ENCODE measurements at places on chromosomes 11 and 22. TPM values are rescaled to one million over a fixed set of nuclear protein-coding genes. Genes with fewer than 3 reads are reported as not detected.

- DNase-seq, result no peak
Measured at GRCh38 chr11:18495271-18495670, 31.5 kb downstream of the TSG101 start.

GRCh38 chr22:37525073-37525745 lies 6.0 kb upstream of the CARD10 start:
- DNase-seq, result no peak

DNA sequence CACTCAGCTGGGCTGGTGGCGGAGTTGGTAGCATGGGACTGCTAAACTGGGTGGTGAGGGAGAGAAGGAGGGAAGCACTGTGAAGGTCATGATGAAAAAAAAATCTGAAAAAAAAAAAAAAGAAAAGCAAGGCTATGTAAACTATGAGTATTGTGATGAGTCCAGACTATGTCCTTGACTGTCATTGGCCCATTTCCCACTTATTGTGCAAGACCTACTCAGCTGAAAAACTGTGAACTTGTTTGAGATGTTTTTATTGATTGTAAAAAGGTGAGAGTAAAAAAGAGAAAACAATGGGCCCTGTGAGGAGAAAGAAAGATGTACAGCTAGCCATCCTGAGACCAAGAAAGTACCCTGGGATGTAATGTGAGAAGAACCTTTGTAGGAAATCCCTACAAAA lies 798.4 kb upstream of the TENM4 start:
- DNase-seq, result no peak

DNA sequence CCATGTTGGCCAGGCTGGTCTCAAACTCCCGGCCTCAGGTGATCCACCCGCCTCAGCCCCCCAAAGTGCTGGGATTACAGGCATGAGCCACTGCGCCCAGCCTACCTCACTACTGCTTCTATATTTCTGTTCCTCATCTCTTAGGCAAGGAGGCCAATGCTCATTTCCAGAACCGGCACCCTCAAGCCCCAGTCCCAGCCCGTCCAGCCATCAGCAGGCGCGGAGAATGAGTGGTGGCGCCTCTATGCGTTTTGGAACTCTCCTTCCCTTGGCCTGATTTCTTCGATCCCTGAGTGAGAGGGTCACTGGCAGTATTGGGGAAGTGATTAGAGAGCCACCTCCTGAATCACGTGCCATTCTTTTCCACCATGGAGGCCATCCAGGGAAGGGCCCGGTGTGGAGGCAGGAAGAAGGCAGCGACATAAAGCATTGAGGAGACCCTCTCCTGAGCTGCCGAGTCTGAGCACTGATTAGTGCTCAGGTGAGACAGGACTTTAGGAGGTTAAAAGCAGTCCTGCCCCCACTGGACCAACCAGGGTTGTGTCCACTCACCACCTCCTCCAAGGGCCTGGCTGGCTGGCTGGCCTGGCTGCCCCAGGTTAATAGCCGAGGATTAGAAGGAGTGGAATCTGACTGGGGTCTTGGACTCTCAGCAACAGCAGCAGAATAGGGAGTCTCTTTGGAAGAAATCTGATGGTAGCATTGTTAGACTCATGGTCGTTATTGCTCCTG lies 8.7 kb downstream of the GRIK4 start:
- DNase-seq, result peak; percentile 50

DNA sequence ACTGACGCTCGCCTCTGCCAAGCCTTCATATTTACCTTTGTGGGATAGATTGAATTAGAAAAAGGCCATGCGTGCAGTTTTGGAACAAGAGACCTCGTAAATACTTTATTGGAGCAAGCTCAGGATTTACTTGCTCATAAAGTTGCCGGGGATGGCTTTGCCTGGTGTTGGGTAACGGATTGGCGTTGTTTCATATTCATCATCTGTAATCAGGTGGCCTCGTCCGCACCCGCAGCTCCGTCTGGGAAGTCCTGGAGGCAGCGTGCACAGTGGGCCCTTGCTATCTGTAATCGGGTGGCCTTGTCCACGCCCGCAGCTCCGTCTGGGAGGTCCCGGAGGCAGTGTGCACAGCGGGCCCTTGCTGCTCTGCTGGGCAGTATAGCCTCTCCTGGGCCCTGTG lies 1209.3 kb downstream of the BRD1 start:
- no peak for DNase-seq

DNA sequence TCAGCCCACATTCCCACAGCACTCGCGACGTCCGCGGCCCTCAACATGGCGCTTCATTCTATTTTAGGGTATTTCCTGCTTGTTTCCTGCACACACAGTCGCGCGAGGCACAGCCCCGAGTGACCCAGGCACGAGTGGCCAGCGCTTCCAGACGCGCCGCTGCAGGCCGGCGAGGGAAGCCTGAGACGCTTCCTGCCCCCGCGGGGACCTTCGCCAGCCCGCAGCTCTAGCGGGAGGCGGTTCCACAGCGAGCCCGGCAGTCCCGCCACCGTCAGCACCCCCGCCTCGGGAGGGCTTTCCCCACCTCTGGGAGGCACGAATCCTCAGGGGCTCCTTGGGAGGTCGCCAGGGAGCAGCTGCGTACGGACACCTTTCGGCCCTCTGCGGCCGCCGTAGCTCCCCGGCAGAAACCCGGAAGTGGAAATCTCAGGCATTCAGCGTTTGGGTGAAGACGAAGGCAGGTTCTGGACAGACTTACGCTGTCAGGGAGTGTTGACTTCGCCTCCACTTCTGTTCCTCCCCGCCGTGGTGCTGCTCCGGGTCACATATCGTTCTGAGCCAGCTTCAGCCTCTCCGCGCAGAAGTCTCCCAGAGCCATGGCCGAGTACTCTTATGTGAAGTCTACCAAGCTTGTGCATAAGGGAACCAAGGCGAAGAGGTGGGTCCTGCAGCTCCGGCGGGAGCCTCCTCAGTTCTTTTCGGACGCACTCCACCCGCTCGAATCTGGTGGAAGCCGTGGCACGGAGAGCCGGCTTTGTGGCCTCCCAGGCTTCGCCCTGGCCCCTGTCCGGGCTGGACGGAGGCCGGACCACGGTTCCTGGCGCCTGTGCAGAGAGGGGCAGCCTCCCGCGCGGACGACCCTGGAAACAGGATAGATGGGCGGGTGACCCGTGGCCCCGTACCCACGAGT lies 2925.9 kb upstream of the OR11H1 start:
- peak; percentile 63 for DNase-seq

- DNase-seq, result no peak
Measured at GRCh38 chr11:102518296-102519094, 12.1 kb downstream of the MMP7 start.

DNA sequence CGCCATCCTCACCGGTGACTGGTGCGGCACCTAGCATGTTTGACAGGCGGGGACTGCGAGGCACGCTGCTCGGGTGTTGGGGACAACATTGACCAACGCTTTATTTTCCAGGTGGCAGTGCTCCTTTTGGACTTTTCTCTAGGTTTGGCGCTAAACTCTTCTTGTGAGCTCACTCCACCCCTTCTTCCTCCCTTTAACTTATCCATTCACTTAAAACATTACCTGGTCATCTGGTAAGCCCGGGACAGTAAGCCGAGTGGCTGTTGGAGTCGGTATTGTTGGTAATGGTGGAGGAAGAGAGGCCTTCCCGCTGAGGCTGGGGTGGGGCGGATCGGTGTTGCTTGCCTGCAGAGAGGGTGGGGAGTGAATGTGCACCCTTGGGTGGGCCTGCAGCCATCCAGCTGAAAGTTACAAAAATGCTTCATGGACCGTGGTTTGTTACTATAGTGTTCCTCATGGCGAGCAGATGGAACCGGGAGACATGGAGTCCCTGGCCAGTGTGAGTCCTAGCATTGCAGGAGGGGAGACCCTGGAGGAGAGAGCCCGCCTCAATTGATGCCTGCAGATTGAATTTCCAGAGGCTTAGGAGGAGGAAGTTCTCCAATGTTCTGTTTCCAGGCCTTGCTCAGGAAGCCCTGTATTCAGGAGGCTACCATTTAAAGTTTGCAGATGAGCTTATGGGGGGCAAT lies 1.1 kb downstream of the NEAT1 start:
- DNase-seq, result peak; percentile 60

- no peak for DNase-seq
Measured at GRCh38 chr11:125407046-125407445, 89.0 kb downstream of the FEZ1 start.

- DNase-seq, result no peak
Measured at GRCh38 chr11:93604008-93604660, 57.3 kb upstream of the CEP295 start.

DNA sequence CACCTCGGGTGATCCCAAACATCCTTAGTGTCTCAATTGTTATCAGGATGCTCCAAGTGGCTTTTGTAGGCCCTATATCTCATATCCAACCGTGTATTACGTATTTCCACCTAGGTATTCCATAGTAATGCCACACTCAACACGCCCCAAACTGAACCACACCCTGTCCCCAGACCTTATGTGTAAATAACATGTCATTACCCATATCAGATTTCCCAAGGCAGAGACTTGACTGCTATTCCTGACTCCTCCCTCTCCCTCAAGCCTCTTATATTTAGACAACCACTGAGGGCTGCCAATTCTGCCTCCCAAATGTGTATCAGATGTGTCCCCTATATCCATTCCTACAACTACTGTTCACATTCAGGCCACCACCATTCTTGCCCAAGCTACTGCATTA lies 132.8 kb upstream of the NCAM1 start:
- DNase-seq, result no peak

DNA sequence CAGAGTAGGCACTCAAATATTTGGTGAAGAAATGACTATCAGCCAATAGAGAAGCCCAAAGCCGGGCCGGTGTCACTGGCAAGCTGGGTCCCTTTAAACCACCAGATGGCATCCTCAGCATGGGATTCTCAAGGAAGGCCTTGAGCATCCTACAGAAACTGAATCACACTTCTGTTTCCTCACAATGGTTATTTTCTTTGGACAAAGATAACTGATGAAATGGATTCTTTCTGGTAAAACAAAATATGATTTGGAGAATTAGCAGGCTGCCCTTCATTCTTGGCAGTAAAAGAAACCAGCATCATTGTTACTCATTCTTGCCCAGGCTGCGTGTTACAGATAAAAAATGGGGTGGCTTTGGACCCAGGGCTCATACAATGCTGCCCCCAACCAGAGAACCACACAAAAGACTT lies 30.3 kb upstream of the ASPHD2 start:
- DNase-seq, result peak; percentile 66

GRCh38 chr11:6095798-6096197 lies 11.7 kb upstream of the OR56B4 start:
- DNase-seq, result no peak

DNA sequence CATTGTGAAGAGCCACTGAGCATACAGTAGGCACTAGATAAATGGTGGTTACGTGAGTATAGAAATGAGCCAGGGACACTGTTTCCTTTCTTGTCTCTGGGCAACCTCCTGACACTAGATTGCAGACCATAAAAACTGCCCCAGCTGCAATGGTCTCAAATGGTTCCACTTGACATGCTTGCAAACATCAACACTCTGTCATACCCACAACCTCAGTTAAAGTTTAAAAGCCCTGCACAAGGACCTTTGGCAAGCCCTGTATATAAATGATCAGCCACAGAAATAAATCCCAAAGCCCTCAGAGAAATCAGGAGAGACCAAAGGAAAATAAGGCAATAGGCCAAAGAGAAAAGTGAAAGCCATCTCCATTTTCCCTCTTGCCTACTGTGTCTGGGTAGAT lies 20.7 kb downstream of the PLEKHA7 start:
- DNase-seq, result no peak

- DNase-seq, result no peak
Measured at GRCh38 chr11:77287615-77288273, 13.7 kb downstream of the GDPD4 start.

DNA sequence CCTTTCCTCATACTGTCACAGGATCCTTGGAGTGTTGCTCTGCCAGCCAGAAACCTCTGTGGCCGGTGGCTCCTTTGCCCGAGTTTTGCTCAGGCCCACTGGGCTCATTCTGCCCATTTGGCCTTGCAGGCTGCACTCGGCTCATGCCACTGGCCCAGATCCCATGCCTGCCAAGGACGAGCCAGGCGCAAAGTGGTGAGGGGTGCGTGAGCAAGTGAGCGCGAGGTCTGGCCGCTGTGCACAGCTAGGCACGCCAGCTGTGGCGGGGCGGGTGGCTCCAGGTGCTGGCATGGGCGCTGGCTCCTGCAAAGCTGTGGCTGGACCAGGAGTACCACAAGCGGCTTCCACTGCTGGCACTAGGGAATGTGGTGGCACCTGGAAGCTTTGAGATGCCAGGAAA lies 2.8 kb upstream of the RNF141 start:
- DNase-seq, result no peak

- no peak for DNase-seq
Measured at GRCh38 chr22:26606611-26607010, 11.2 kb downstream of the CRYBB1 start.

DNA sequence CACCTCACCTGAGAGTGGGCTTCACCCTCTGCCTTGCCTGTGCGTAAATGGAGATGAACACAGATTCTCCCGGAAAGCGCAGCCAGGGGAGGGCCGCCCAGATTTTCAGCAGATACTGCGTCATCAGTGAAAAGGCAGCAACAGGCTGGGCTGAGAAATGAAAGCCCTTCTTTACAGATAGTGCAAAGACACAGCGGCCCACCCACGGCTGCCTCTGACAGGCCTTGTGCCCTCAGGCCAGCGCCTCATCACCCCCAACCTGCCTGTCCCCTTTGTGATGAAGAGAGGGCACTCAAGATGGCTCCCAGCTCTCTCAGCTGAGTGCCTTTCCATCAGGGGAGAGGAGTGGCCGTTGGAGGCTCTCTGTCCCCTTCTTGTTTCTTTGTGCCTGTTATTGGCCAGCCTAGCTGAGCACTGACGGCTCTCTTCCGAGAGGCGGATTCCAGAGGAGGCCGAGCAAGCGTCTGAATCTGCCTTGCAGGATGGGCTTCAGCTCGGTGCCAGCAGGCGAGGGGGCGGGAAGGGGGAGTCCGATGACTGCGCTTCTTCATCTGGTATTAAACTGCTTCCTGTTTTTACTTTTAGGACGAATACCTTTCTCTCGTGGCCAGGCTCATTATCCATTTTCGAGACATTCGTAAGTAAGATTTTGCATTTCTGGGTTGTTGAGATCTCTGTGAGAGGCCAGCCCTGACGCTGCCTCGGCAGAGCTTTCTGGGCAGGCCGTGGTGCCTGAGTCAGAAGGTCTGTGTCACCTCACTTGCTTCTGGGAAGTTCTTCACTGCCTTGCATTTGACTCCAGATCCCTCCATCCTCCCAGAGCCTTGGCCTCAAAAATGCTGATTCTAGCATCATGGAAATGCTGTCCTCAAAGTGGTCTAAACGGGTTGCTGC lies 43.7 kb downstream of the MED15 start:
- peak; percentile 70 for DNase-seq

- DNase-seq, result peak; percentile 64
Measured at GRCh38 chr11:10931761-10932670, 74.2 kb upstream of the ZBED5 start.

DNA sequence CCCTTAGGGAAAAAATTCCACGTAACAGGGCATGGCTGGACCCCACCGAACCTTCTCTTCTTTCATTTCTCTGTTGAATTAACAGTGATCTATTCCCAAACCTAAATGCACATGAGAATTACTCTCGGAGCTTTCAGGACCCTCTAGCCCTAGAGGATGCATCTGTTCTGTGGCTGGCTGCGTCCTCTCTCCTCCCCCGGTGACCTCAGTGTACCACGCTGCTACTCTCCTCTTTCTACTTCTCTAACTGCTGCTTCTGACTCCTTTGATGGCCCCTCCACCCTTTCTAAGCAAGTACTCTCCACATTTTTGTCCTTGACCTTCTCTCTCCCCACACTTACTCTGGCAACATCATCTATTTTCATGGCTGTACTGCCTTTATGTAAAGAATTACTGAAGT lies 12.1 kb upstream of the APOA1 start:
- DNase-seq, result no peak

- no peak for DNase-seq
Measured at GRCh38 chr22:28237112-28237511, 318.1 kb upstream of the PITPNB start.

GRCh38 chr11:68843052-68843561 lies 1.4 kb upstream of the CPT1A start:
- no peak for DNase-seq

The GAB2 gene
- total RNA-seq, result 63.3 TPM

The NUP160 gene
- total RNA-seq, result 48.0 TPM

The CDHR5 gene
- total RNA-seq, result not detected

The KRTAP5-9 gene
- total RNA-seq, result 0.40 TPM

The DDI1 gene
- not detected for total RNA-seq
